Muscle of leg (tissue), 16 donors: ENCODE measurements at places on chromosomes 2 and 18.

- DNase-seq = peak; percentile 21
Measured at GRCh38 chr2:240320204-240320993, 115.1 kb upstream of the GPC1 start.

DNA sequence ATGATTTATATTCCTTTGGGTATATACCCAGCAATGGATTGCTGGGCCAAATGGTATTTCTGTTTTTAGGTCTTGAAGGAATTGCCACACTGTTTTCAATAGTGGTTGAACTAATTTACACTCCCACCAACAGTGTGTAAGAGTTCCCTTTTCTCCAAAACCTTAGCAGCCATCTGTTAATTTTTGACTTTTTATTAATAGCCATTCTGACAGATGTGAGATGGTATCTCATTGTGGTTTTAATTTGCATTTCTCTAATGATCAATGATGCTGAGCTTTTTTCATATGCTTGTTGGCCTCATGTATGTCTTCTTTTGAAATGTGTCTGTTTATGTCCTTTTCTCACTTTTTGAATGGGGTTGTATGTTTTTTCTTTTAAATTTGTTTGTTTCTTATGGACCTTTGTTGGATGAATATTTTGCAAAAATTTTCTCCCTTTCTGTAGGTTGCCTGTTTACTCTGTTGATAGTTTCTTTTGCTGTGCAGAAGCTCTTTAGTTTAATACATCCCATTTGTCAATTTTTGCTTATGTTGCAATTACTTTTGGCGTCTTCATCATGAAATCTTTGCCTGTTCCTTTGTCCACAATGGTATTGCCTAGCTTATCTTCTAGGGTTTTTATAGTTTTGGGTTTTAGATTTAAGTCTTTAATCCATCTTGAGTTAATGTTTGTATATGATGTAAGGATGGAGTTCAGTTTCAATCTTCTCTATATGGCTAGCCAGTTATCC, 119.7 kb upstream of the XIRP2 start:
- no peak for DNase-seq

DNA sequence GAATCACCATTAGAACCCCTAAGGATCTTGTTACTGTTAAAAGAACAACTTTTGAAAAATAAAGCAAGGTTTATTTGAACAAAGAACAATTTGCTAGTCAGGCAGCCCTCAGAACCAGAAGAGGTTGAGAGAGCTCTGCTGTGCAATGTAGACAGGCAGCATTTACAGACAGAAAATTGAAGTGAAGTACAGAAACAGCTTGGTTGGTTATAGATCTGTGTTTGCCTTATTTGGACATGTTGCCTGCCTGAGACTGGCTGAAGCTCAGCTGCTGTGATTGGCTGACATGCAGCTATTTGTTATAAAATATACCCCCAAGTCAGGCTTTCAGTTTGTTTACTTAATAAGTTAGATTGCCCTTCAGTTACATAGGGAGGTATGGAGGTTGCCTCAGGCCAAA, 12.5 kb downstream of the MSTN start:
- DNase-seq = no peak

DNA sequence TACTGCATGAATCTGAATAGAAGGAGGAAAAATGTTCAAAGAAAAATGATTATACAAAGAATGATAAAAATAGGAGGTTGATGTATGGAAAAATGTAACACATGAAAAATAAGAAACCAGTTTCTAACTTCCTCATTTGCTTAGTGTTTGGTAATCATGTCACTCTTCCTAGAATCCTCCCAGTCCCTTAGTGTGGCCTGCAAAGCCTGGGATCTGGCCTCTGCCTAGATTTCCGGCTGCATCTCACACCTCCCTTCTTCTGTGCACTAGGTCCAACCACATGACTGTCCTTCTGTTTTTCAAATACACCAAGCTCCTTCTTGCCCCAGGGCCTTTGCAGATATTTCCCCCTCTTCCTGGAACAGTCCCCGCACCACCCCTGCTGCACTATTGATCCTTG, 76.8 kb upstream of the RBMS1 start:
- DNase-seq = peak; percentile 34

GRCh38 chr2:898319-898718, 52.3 kb upstream of the SNTG2 start:
- no peak for DNase-seq

GRCh38 chr18:48889115-48889941, 61.4 kb downstream of the SMAD7 start:
- peak; percentile 68 for DNase-seq

- DNase-seq = no peak
Measured at GRCh38 chr2:654896-655295, 22.3 kb downstream of the TMEM18 start.

DNA sequence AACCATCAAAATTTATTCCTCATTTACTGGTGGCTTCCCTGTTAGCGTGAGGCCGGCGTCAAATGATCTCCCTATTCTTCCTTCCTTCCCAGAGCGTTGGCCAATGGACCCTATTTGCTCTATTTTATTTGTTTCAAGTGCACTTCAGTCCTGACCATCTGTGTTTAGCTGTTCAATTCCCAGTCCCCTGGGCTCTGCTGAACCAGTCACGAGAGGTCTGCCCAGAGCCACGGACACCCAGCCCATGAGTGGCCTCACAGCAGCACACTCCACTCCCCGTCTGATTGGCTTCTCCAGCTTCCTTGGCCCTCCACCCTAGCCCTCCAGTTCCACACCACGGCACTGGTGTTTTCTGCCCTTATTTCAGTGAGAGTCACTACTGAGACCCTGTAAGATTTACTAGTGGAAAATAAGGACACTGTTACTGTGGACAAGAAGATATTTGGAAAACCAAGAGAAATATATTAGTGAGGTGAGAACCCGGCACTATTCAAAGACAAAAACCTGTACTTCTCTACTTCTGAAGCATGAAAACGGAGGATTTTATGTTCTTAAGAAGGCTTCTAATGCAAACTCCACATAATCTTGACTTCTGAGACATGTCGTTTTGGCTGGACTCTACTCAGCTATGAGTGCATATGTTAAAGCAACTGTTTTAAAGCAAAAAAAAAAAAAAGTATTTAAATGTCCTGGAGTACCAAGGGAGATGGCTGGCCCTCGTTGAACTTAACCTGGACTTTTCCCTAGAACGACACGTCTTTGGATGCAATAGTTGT, 86.6 kb downstream of the COL6A3 start:
- DNase-seq = peak; percentile 64

GRCh38 chr18:2240311-2240705, 331.0 kb downstream of the METTL4 start:
- no peak for DNase-seq

DNA sequence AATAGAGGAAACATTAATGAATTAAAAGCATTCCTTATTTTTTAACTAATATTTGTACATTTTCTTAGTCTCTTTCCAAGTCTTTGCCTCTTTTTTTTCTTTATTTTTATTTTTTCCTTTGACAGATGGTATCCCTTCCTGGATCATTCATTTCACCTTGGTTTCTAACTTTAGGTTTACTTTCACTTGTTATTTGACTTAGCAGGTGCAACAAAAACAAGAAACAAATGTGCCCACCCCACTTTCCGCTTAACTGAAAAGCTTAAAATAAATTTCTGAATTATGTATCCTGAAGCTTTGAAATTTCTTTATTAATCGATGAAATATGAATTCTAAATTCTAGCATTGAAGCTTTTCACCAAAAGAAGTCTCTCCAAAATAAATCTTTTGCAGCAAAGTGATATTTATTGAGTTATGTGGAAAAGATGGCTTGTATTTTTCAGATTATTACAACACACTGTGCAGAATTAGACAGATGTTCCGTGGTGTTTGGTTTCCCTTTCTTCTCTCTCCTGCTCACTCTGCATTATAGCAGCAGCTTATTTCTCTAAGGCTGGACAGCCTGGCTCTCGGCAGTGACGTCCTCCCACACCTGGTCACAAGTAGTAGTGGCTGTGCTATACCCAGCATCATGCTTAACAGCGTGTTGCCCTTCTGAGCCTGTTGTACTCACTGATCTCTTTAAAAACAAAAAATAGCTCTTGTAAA, 99.1 kb upstream of the ZNF397 start:
- no peak for DNase-seq

DNA sequence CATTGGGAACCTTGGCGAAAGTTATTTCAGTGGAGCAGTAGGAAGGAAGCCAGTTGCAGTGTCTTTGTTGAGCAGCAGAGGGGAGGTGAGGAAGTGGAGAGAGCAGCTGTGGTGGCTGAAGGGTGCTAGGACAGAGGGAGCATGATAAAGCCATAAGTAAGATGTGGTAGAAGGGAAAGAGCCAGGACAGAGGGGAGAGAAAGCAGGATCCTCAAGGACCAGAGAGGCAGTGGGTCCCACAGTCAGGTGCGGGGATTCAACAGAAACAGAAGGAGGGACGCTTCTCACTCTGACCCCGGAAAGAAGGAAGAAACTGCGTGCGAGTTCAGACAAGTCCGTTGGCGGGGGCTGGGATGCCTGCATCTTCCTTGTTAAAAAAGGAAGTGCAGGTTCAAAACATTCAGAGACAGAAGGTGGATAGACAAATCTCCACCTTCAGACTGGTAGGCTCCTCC, at the start of gene CXCR2:
Gene CXCR2 (plus strand): TSS at position 403 of the 455 bp plus-strand sequence. CDS start 8,774 bp downstream, outside the sequence.
- DNase-seq = peak; percentile 33

- no peak for DNase-seq
Measured at GRCh38 chr2:60416221-60417008, 137.0 kb downstream of the BCL11A start.

- no peak for DNase-seq
Measured at GRCh38 chr2:158926478-158926948, 41.9 kb upstream of the TANC1 start.

DNA sequence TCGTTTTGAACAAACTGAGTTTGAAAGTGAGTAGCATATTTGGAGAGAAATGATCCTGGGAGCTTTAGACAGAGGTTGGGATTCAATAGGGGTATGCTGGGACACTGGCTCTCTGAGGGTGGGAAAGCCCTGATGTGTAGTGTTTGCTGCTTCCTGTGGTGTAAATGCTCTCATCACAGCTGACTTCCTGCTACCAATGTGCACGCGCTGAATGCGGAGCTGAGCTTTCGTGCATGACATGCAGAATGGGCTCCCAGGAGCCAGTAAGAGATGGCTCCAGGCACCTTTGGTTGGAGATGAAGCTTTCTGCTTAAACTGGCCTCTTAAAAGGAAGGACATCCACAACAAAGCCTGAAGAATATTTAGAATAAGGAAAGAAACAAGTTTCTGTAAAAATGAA, 224.1 kb upstream of the CCDC150 start:
- no peak for DNase-seq

GRCh38 chr18:45820106-45820745, 5.2 kb upstream of the SIGLEC15 start:
- no peak for DNase-seq

GRCh38 chr2:70797506-70797905, 7.1 kb upstream of the FIGLA start:
- peak; percentile 26 for DNase-seq

DNA sequence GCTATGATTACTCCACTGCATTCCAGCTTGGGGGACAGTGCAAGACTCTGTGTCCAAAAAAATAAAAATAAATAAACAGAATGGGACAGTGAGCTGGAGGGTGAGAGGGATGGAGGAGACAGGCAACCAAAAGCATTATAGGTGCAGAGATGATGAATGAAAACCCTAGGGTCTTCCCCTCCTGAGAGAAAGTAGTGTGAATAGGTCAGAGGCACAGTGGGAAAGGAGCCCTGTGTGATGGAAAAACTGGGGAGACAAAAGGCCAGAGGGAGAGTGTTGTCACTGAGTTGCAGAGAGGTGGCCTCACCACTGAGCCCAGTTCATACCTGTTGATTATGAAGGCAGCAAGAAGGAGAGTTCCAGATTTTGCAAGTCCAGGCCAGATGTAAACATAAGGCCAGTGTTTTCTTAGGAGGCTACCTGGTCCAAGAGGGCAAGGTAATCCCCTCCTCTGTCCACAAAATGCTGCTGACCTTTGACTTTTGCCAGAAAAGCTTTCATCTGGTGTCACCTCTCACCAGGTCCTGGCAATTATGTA, 17.6 kb upstream of the AGFG1 start:
- DNase-seq = no peak

DNA sequence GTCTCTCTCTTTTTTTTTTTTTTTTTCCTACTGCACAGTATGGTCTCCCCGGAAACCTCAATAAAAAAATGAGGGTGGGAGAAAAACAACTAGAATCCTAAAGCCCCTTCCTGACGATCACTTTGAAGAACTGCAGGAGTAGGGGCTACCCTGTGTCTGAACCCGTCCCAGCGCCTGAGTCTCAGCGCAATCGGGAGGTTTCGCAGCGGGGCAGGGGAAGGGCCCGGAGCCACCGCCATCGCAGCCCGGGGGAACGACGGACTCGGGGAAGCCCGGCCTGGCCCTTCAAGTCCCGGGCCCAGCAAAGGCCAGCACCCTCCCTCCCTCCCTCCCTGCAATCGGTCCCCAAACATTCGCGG, 411 bp downstream of the NARS1 start:
- no peak for DNase-seq

DNA sequence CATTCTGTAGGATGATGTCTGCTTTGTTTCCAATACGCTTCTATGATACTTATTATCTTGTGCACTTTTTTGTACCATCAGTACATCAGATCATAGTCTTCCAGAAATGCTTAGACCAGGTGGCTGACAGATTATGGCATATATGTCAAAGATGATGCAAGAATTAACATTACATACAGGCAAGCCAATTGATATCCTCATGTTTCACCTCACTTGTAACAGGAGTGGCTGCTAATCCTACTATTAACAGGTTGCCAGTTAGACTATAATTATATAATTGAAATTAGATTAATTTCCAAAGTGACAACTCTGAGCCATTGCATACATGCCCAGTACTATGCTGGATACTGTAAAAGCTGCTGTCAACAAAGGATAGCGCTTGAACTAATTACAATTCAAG, 77.2 kb downstream of the TLK1 start:
- no peak for DNase-seq

- peak; percentile 81 for DNase-seq
Measured at GRCh38 chr2:12262681-12263436, 453.9 kb upstream of the TRIB2 start.

DNA sequence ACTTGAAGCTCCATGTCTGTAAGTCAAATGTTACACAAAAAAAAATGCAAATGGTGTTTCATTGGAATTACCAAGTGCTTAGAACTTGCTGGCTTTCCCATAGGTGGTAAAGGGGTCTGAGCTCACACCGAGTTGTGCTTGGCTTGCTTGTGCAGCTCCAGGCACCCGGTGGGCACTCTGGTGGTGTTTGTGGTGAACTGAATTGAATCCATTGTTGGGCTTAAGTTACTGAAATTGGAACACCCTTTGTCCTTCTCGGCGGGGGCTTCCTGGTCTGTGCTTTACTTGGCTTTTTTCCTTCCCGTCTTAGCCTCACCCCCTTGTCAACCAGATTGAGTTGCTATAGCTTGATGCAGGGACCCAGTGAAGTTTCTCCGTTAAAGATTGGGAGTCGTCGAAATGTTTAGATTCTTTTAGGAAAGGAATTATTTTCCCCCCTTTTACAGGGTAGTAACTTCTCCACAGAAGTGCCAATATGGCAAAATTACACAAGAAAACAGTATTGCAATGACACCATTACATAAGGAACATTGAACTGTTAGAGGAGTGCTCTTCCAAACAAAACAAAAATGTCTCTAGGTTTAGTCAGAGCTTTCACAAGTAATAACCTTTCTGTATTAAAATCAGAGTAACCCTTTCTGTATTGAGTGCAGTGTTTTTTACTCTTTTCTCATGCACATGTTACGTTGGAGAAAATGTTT, 97.9 kb upstream of the IL1R2 start:
- no peak for DNase-seq
